ENCODE measurements at places on chromosomes 13 and 19.

GRCh38 chr19:43578787-43579186 lies 3.2 kb downstream of the PINLYP start:
- DNase-seq = no peak

GRCh38 chr19:36514012-36514612 lies 14.0 kb downstream of the ZNF260 start:
- DNase-seq = no peak

GRCh38 chr13:39281539-39282150 lies 243.4 kb downstream of the NHLRC3 start:
- DNase-seq = no peak

GRCh38 chr19:17135001-17135853 lies 59.6 kb downstream of the MYO9B start:
- peak; percentile 36 for DNase-seq

DNA sequence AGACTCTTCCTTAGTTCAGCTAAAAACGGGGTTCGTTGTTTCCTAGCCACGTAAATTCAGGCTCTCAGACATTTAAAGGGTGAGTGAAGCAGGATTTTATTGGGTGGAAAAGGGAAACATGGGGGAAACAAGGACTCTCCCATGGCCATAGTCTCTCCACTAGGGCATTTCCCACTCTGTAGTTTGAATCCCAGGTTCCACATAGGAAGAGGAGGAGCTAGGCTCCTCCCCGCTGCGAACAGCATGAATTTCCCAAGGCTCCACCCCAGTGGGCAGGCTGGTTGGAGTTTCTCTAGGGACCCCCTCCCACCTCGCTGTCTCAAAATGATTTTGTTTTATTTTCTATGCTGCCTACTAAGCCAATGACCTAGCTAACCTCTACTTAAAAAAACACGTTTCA lies 2170.8 kb upstream of the PCDH20 start:
- no peak for DNase-seq

DNA sequence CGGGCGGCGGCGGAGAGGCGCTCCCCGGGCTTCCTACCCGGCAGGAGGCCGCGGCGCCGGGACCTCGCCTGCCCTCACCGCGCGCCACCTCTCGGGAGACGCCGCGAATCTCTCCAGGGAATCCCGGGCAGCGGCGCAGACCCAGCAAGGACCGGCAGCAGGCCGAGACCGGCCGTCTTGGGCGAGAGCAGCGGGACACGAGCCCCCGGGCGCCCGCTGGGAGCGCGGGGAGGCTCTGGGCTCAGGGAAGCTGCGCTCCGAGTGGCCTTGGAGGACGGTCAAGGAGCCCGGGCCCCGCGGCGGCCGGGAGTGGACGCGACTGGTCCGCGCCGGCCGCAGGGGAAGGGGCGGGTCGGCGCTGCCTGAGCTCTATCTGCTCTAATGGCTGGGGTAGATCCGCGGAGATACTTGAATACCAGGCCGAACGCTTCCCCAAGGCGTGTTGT lies 14.7 kb downstream of the CDX2 start:
- DNase-seq = no peak

- DNase-seq = no peak
Measured at GRCh38 chr13:22320991-22321390, 650.1 kb downstream of the FGF9 start.

- DNase-seq = no peak
Measured at GRCh38 chr13:40075281-40075680, 419.8 kb downstream of the COG6 start.

GRCh38 chr13:33918199-33918932 lies 100.4 kb downstream of the RFC3 start:
- DNase-seq = no peak

All from GM18507 (cell line).